Femur (tissue), 1 donor: ENCODE measurements at places on chromosomes 11 and 22.

GRCh38 chr22:30238661-30239487 lies 7.7 kb downstream of the LIF start:
- peak; percentile 84 for DNase-seq

GRCh38 chr22:42022162-42022847 lies 23.7 kb downstream of the WBP2NL start:
- DNase-seq = no peak

DNA sequence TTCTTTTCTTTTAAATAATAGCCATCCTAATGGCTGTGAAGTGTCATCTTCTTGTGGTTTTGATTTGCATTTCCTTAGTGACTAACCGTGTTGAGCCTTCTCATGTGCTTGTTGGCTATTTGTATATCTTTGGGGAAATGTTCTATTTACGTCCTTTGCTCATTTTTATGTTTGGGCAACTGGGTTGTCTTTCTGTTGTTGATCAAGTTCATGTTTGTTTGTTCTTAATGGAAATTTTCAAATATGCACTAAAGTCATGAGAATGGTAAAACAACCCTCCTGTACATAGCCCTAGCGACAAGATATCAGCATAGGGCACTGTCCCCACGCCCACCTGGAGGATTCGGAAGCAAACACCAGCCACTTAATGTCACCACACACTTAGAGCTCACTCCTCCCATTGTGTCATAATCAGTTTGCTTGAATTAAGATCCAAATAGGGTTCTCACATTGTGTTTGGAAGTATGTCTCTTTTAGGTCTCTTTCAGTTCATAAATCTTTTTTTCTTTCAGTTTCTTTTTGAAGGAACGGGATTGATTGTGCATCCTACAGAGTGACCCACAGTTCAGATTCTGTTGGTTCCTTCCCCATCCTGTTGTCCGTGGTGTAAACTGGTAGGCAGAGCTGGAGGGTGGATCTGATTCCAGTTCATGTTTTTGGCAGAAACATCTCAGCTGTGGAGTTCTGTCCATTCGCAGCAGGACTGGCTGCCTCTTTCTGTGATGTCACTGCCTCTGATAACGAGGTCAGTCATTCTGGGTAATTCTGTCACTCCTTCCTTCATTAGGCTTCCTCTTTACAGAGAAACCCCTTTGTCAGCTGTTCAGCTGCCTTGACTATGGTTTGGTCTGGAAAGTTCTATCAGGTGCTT lies 26.4 kb upstream of the ADORA2A start:
- no peak for DNase-seq

DNA sequence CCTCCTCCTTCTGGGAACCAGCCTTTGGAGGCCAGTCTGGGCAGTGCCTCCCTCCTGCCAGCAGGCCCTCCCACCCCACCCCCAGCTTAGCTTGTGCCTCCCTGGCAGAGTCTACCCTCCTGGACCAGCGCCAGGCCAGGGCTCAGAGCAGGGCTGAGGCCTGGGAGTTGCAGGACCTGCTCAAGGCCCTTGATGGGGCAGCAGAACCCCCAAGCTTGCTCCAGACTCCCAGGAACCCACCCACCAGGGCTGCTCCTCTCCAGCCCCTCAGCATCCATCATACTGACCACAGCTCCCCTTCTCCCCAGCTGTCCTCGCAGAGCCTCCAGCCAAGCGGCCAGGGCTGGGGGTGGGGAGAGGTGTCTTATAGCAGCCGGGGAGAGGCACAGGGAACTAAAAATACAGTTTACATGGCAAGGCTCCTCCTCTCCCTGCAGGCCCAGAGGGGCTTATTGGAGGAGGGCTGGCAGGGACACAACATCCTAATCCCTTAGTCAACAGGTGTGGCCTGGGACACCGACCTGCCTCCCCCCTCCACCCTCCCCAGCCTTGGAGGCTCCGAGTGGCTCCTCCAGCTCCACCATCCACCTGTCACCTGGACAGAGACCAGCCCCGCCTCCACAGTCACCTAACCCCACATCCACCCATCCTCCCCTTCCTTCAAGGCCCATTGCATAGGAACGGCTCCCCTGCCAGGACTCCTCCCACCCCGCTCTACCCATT lies 5.2 kb upstream of the MB start:
- peak; percentile 83 for DNase-seq

- no peak for DNase-seq
Observed at GRCh38 chr22:20859615-20860014, 808 bp downstream of the SNAP29 start.

DNA sequence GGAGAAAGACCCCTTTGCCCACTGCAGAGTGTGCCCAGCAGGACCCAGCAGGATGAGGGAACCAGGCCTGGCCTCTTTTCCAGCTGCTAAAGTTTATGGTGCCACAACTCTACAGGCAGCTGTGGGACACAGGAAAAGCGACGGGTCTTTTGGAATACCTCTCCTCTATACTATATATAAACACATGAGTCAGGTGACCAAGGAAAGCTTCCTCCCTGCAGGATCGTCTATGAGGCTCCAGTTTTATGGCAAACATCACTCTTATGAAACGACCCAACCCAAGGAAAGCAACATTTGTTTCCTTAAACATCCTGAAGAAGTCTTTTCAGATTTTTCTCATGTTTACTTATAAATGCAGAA lies 102.8 kb upstream of the AKIP1 start:
- no peak for DNase-seq

DNA sequence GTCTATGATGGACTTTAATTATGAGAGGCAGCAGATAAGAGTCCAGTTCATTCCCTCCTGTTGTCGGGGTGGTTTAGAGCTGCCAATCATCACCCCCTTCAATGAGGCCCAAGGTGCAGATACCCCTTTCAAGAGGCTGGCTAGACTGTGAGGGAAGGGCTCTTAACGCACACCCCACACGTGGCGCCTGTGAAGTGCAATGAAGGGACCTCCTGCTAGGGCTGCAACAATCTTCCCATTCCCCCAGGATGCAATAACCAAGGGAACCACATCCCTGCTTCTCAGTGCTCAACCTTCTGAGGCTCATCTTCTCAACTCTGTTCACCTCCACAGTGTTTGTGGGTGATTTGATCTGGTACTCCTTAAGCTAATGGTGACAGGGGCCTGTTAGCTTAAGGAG lies 19.0 kb downstream of the TENM4 start:
- DNase-seq = no peak

GRCh38 chr11:74282914-74283371 lies 28.5 kb downstream of the P4HA3 start:
- DNase-seq = no peak

DNA sequence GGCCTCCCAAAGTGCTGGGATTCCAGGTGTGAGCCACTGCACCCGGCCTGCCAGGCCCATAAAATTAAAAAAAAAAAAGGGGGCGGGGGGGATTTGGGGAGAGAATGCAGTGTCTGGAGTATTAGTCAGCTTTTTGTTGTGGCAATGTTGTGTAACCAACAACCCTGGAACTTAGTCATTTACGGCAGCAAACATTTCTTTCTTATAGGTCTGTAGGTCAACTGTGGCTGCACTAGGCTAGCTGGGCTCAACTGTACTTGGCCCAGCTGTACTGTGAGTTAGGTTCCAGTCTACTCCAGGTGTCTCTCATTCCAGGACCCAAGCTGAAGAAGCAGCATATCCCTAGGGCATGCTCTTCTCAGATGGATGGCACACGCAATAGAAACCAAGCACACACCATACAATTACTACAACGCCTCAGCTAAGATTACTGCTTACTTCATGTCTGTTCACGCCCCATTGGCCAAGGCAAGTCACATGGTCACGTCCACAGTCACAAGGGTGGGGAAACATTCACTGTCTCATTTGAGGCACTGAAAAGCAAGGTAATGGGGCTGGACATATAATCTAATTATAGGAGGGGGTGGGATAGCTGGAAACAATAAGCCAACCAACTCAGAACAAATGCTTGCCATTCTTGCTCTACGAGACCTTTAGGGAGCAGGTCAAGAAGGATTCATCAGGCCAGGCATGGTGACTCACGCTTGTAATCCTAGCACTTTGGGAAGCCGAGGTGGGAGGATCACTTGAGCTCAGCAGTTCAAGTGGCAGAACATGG lies 10.4 kb upstream of the SPINDOC start:
- no peak for DNase-seq

DNA sequence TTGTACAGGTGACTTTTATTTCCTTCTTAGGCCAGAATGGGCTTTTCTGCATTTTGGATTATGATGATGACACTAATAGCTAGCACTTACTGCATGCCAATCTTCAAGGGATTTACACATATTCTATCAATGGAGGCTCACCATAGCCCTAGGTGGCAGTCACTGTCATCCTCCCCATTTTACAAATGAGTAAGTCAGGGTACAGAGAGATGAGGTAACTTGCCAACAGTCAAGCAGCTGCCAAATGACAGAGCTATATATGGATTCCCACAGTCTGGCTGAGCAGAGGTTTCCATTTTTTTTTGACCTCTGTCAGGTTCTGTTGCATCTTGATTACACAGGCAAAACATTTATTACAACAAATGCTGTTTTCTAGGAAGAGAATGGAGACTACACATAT lies 23.8 kb upstream of the C11orf96 start:
- DNase-seq = no peak

DNA sequence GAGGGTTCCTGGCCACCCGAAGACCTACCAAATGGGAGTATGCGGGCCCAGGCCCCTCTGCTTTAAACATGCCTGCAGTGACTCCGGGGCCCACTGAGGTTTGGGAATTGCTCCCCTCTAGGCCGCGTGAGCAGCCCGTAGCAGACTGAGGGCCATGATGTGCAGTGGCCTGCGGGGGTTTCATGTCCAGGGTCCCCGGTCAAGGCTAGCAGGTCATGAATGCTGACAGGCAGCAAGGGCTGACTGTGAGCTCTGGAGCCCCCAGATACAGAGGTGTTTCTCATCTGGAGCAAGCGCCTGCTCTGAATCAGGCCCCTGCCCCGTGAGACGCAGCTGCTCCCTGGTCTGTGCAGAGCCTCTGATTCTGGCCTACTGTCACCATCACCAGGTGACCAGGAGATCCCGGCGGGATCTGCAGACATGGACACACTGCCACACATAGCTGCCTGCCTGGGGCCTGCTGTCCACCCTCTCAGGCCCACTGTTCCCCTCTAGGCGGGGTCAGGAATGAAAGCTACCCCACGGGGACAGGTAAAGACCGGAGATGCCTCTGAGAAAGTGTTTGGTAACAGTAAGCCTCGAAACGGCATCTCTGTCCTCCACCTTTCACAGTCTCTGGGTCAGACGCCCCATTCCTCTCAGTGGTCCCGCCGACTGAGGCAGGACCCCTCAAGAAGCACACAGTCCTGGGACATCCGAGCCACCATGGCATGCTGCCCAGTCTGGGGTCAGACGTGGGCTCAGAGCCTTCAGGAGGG lies 73.3 kb downstream of the PARVB start:
- no peak for DNase-seq

GRCh38 chr11:28756977-28757376 lies 648.8 kb downstream of the METTL15 start:
- no peak for DNase-seq

DNA sequence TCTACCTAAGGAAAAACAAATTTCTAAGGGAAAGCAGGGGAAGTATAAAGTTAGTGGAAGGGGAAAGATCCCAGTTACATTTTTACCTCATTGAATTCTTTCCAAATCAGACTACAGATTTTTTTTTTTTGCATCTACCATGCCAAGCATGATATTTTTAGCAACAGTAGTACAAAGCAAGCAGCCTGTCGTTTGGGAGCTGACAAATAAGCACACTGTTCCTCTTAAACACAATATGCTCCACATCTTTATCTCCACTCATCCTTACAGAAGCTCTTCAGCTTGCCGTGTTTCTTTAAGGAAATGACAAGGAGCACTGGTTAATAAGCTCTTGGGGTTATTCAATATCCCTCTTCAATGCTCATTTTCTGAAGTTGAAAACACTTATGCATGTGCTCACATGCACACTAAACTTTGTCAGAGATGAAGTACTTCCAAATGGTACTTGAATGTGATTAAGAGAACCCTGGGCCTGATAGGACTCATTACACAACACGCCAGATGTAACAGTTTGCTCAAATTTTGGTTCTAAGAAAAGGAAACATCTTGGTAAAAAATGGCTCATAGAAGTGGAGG lies 53.8 kb downstream of the PAX6 start:
- DNase-seq = no peak

DNA sequence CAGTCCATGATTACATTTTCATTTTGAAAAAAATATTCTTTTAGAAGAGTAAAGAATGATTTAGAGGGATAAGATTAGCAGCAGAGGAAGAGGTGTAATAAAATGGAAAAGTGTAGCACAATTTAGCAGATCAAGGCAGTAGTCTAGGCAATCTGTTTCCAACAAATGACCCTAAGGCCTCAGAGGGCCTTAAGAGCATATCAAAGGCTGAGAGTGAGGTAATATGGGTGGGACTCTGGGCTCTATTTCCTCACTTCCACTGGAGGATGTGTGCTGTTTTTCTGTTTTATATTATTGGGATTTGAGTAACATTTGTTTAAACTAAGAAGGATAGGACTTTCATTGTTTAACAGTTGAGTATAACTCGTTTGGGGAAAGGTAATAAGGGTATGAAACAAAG lies 28.8 kb downstream of the CCDC81 start:
- no peak for DNase-seq
